Stimulated activated CD4-positive, alpha-beta T cell treated with anti-CD3 and anti-CD28 coated beads, Interleukin-2, amount 100 ng/mL, for 4 hours (primary cell): ENCODE measurements at places on chromosomes 12 and 14.

DNA sequence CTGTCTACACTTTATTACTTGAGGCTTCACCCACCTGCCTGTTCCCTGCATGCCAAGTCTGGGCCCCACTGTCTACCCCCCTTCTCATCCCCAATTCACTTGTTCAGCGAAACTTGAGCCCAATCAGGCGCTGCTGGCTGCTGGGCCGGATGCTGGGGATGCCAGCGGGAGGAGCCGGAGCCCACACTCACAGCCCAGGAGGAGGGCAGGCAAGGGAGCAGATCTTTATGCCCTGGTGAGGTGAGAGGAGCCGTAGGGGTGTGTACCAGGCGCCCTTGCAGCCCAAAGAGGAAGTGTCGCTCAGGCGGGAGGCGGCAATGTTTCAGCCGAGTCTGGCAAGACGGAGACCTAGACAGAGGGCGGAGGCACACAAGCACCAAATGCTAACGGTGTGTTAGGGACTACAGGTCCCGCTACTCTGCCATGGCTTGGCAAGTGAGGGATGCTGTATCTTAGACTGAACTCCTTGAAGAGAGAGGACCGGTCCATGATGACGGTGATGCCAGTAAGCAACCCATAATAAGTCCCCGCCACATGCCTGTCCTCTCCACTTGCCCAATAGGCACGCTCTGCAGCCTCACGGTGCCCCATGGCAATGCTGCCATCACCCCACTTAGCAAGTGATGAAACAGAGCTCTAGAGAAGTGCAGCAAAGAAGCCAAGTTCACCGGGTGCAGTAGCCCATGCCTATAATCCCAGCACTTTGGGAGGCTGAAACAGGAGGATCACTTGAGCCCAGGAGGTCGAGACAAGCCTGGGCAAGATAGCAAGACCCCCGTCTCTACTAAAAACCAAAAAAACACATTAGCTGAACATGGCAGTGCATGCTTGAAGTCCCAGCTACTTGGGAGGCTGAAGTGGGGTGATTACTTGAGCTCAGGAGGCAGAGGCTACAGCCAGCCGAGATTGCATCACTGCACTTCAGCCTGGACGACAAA lies 41.6 kb downstream of the LRRC74A start:
- peak; percentile 17 for DNase-seq

GRCh38 chr12:104422441-104422840 lies 34.3 kb upstream of the CHST11 start:
- no peak for DNase-seq

- DNase-seq, result no peak
Observed at GRCh38 chr14:86739761-86740160, 1209.8 kb downstream of the FLRT2 start.

- DNase-seq, result peak; percentile 46
Observed at GRCh38 chr12:121793440-121793837, at the start of gene RHOF. RHOF (minus strand) TSS chr12:121793688; CDS start chr12:121793633, 55 bp downstream.

DNA sequence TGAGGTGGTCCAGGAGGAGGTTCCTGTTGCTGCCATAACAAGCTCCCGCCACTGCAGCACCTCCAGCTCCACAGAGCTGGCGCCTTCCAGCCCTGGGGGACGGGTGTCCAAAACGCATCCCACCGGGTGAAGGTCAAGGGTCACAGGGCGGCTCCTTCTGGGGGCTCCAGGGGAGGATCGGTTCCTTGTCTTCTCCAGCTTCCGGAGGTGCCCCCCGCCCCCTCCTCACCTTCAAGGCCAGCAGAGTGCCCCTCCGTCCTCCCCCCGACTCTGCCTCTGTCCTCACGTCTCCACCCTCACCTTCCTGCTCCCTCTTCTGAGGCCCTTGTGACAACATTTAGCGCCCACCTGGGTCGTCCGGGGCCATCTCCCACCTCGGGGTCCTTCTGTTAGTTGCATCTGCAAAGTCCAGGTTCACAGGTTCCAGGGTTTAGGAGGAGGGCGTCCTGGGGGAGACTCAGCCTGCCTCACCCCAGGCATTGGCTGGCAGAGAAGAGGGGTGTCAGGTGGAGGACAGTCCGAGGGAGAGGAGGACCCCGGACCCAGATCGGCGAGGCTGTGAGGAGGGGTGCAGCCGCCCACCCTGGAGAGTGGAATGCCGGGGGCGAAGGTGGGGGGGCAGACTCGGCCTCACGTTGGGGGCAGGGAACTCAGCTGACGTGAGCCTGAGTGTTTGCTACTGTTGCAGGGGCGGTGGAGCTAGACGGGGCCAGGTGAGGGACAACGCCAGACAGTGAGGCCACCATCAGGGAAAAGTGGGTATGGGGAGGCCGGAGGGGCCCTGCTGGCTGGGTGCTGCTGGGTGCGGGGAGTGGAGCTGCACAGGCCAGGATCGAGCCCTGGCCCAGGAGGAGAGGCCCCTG lies 205.5 kb upstream of the C14orf180 start:
- no peak for DNase-seq

DNA sequence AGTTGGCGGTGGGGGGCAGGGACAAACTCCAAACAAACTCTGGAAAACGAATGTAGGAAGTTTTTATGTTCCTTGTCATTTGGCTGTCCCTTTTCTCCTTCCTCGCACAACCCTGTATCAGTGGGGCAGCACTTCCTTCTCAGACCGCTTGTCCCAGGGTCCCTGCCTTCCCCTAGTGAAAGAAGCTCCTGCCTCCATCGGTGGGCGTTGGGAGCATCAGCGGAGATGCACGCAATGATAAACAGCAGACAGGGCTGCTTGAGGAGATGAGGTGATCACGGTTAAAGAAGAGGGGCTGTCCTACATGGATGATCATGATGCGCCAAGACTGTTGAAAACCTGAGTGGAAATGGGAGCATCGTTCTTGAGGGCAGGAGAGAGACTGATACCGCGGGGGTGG lies 620 bp downstream of the C1S start:
- no peak for DNase-seq

GRCh38 chr12:29528161-29528560 lies 30.7 kb upstream of the OVCH1 start:
- DNase-seq, result no peak

GRCh38 chr12:132377147-132377546 lies 47.8 kb upstream of the GALNT9 start:
- DNase-seq, result no peak

- DNase-seq, result no peak
Observed at GRCh38 chr14:99169776-99170356, 102.1 kb downstream of the BCL11B start.

DNA sequence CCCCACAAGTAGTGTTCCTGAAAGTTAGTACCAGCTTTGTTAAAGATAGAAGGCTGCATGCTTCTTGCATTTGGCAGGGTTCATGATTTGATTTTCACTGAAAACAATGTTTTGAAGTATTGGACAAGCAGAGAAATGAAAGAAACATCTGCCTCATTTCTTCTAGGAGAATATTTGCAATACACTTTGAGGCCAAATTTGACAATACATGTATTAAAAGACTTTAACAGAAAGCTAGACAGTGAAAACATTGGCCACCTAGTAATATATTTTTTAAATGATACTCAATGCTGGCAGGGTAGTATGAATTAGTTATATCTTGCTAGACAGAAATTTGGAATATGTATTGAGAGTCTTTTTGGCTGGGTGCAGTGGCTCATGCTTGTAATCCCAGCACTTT lies 68.5 kb downstream of the GCH1 start:
- DNase-seq, result no peak

- no peak for DNase-seq
Observed at GRCh38 chr12:111063295-111064026, 143.1 kb upstream of the MYL2 start.

DNA sequence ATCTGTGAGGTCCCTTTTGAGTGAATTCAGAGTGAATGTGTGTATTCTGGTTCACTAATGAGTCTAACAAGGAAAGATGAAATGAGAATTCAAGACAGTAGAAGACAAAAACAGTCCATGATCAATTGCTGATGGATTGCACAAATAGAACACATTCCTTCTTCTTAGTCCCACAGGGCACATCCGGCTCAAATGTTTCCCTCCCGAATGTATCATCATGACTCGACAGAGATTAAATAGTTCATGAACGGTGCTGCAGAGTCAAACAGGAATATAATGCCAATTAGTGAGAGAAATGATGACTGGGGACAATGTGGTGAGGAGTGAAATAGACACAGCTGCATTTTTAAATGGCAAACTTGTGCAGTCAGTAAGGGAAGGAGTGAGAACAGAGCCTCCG lies 11.5 kb upstream of the SFSWAP start:
- DNase-seq, result no peak

GRCh38 chr12:39138268-39138667 lies 232.9 kb upstream of the CPNE8 start:
- DNase-seq, result no peak

- DNase-seq, result no peak
Observed at GRCh38 chr12:47317175-47317915, 237.6 kb upstream of the AMIGO2 start.

GRCh38 chr12:72612171-72612570 lies 340.0 kb downstream of the TRHDE start:
- DNase-seq, result no peak

DNA sequence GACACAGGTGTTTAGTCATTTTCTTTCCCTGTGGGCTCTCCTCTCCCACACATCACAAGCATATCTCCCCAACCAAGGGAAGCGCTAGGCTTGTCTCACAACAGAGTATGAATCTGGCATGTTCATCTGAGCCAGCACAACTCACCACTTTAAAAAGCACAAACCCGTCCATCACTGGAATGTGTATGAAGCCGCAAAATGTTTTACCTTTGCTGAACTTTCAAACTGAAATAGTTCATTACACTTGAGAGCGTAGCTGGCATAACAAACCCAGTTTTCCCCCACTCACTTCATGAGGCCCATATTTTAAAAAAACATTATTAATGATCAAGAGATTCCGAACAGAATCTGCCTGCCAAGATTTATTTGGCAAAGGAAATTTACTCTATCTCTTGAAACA lies 15.8 kb downstream of the NID2 start:
- DNase-seq, result no peak

DNA sequence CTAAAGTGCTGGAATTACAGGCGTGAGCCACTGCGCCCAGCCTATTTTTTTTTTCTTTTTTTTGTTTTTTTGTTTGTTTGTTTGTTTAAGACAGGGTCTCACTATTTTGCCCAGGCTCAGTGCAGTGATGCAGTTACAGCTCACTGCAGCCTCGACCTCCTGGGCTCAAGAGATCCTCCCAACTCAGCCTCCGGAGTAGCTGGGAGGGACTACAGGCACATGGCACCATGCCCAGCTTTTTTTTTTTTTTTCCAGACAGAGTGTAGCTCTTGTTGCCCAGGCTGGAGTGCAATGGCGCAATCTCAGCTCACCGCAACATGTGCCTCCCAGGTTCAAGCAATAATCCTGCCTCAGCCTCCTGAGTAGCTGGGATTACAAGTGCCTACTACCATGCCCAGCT lies 5.8 kb upstream of the ITFG2 start:
- DNase-seq, result no peak

DNA sequence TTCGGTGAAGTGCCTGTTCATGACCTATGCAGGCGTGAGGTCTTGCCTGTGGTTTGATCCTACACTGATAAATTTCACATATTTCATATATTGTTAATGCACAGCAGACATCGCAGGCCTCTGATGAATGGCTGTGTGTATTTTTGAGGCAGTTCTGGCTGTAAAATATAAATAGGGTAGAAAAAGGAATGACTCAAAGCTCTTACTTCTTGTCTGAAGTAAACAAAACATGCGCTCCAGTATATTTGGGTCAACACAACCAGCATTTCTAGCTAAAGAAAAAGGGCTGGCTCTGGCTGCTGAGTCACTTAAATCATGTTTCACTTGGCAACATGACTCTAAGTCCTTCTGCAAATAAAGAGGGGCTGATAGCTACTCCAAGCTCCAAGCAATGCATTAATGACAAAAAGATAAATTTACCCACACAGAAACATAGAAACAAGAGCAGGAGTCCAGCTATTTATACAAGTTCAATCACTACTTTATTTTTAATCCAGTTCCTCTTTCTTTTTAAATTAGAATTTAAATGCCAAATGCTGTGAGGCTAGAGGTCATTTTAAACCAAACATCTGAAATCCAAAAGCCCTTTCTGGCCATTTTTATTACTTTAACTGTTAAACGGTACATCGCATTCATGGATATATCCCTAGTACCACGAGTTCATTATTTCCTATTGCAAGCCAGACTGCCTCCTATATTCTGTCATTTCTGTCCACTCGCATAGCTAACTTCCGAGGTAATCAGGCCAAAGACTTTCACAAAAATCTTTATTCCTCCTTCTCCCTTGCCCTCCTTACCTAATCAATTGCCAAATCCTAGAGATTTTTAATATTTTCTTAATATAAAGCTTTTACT lies 54.3 kb upstream of the TMCC3 start:
- no peak for DNase-seq

DNA sequence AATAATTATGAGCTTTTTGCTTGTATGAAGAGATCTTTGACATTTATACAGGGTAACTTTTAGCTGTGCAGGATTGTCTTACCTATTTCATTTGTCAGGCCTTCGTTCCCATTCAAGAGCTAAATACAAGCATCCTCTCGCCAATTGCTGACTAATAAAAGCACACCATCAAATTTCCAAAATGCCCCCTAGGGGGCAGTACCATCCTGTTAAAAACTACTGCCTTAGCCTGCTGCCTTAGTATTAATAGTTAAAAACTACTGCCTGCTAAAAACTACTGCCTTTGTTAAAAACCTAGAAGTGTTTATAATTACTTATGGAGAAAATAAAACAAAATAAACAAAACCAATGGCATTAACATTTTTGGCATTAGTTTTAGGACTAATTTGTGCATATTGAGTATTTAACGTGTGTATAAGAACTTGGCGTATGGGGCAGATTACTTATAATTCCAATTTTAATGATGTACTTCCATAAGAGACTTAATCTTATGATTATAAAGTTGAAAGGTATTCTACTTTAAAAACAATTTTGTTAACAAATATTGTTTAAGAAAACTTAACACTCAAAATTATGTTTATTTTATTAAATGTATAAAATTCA lies 3.0 kb upstream of the IFI27L2 start:
- peak; percentile 59 for DNase-seq

GRCh38 chr12:93772003-93772700 lies 95.0 kb downstream of the CRADD start:
- DNase-seq, result no peak

DNA sequence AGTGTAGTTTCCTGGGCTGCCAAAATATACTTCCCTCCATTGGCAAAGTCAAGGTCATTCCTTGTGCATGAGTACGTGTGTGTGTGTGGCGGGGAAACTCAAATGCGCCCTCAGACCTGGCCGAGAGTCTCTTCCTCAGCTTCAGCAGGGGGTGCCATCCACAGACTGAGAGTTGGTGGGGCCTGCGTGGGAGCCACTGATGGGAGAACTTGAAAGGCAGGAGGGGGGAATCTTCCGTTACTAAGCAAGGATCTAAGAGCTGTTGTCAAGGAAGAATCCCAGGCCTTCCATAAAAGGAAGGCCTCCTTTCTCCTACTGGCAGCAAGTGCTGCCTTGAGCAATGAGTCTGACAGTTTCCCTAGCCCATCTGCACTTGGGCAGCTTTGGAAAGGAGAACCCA lies 274.9 kb downstream of the EMP1 start:
- no peak for DNase-seq

GRCh38 chr12:53505555-53506449 lies 1.5 kb downstream of the NPFF start:
- no peak for DNase-seq

GRCh38 chr12:119447618-119448017 lies 113.1 kb downstream of the CCDC60 start:
- no peak for DNase-seq

GRCh38 chr14:64591809-64592208 lies 42.0 kb downstream of the PPP1R36 start:
- DNase-seq, result no peak

GRCh38 chr12:114703060-114703493 lies 19.1 kb upstream of the TBX3 start:
- DNase-seq, result no peak

GRCh38 chr14:105502446-105503295 lies 11.6 kb downstream of the TEDC1 start:
- DNase-seq, result no peak
